ENCODE measurements at places on chromosomes 6 and 20. TPM values are rescaled to one million over a fixed set of nuclear protein-coding genes. Genes with fewer than 3 reads are reported as not detected.

CCDC170 gene
- not detected for total RNA-seq

- no peak overlapping the region for H3K4me3 ChIP-seq
- no peaks in the 10 kb centered on the region for H3K36me3 ChIP-seq
- H3K4me1 ChIP-seq, result no peaks in the 10 kb centered on the region
- no peaks in the 10 kb centered on the region for H3K27me3 ChIP-seq
- no peak for DNase-seq
Observed at GRCh38 chr6:129651291-129651691, 58.7 kb downstream of the ARHGAP18 start.

DNA sequence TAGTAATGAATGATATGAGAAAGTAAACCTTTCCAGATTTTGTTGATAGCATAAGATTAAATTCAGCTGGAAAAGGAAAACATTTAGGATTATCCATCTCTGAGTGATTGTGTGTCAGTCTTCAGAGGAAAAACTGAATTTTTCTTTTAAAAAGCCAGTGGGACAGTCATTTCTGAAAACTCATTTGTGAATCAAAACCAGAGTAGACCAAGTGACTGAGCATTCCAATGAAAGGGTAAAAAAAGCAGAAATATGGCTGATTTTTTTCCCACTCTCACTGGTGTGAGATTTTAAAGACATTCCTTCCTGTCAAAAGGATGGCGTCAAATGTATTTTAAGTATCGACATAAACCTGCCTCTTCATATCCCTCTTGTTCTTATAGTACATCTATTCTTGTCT, 214.0 kb downstream of the GMPR start:
- H3K36me3 ChIP-seq, result no peaks in the 10 kb centered on the region
- no peaks in the 10 kb centered on the region for H3K27me3 ChIP-seq
- DNase-seq, result no peak
- H3K27ac ChIP-seq, result no peak overlapping the region

HTR1E gene
- not detected for total RNA-seq

DNA sequence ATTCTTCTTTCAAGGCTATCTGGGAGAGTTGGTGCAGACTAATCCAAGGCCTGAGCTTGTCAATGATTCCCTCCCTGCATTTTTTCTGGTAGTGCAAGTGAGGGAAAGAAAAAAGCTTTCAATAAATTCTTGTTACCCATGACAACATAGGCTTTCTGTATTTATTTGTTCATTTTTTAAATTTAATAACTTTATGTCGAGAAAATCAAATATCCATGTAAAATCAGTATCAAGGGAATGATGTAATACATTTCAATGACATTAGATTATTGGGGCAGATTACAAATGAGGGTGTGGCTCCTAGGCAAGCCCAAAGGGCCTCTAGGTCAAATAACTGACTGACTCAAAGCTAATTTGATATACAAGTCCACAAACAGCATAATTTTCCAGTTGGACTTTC, 104.0 kb downstream of the GJA1 start:
- DNase-seq, result no peak
- H3K36me3 ChIP-seq, result no peaks in the 10 kb centered on the region
- no peaks in the 10 kb centered on the region for H3K4me1 ChIP-seq
- no peak overlapping the region for H3K4me3 ChIP-seq
- H3K27me3 ChIP-seq, result no peaks in the 10 kb centered on the region
- no peak overlapping the region for H3K27ac ChIP-seq

- H3K4me1 ChIP-seq, result no peaks in the 10 kb centered on the region
- no peak overlapping the region for H3K27ac ChIP-seq
- DNase-seq, result no peak
Observed at GRCh38 chr20:35048739-35049138, 43.9 kb downstream of the TRPC4AP start.

GRCh38 chr20:2163312-2163711, 61.7 kb downstream of the STK35 start:
- H3K4me3 ChIP-seq, result no peak overlapping the region
- no peaks in the 10 kb centered on the region for H3K4me1 ChIP-seq
- no peak overlapping the region for H3K27ac ChIP-seq
- no peak for DNase-seq

EIF2S2 gene
- 29.8 TPM for total RNA-seq

DNA sequence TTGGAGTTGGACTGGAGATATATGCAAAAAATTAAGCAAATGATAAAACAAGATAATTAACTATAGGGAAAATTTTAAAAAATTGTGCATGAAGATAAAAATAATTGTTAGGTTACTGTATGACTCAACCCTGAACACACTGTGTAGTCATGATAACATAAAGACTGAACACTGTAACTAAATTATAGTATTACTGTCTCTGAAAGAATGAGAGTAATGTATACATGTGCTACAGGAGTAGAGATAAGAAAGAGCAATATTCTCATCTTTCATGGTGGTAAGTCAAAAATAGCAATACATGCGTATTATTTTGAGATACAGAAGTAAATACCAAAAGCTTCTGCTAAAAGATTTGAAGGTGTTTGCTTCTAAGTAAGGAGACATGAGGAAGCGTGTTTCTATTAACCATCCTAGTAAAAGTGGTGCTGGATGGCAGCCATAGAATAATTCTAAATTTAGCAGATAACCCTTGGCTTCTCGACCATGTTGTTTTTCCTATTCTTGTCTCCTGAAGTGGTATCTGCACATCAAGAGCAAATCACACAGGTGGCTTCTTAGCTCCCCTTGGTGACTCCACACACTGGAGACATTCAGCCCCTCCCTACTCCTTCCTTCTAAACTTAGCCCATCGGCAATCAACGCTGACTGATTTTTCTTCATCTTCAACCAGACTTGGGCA, 390.6 kb upstream of the PLCB4 start:
- H3K27ac ChIP-seq, result no peak overlapping the region
- H3K36me3 ChIP-seq, result no peaks in the 10 kb centered on the region
- no peaks in the 10 kb centered on the region for H3K27me3 ChIP-seq
- no peak overlapping the region for H3K4me3 ChIP-seq
- DNase-seq, result no peak

SLC22A3 gene
- 7.0 TPM for total RNA-seq

GRCh38 chr20:7269452-7269851, 502.0 kb downstream of the BMP2 start:
- no peaks in the 10 kb centered on the region for H3K4me1 ChIP-seq
- H3K27ac ChIP-seq, result no peak overlapping the region

BMP5 gene
- 2.6 TPM for total RNA-seq

Data from transverse colon (tissue), 4 donors.